ENCODE measurements at places on chromosomes 5 and 9.

- no peak for DNase-seq
These were observed 144.9 kb upstream of the CDH6 start for GRCh38 chr5:31048282-31049270.

DNA sequence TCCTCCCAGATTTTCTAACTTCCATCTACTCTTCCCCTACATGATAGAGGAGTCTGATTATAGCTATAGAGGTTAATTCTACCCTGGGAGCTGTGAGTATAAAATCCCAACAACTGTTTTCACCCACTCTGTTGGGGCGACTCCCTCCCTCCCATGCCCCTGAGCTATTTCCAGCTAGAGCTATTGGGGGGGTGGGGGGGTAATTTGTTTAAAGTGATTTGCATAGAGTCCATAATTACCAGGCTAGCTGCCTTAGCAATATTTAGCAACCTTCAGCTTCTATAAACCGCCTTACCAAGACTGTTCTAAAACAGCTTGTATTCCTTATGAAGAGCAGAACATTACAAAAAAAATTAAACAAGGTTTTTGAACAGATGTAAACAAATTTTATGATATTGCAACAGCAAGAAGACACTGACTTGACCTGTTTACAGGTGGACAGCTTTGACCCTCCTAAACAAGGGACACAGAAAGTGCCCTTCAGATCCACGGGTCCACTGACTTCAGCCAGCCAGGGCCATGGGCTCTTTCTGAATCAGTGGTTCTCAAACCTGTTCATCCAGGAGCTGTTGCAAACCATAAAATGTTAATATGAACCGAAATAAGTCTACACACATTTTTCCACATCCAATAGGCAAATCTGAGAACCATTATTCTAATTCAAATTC, 98.2 kb downstream of the OTULIN start:
- no peak for DNase-seq

DNA sequence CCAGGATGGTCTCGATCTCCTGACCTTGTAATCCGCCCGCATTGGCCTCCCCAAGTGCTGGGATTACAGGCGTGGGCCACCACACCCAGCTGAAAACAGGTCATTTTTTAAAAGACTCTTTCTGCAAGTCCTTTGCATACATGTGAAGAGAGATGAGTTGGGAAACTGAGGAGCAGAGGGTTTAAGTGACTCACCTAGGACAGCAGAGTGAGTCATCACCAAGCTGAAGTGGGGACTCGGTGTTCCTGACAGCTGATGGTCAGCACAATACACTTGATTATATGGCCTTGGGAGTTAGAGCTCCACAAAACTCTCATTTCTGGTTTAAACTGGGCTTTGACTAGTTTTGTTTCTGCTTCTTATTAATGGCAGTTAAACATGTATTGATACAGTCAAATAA, 38.1 kb upstream of the SSBP2 start:
- DNase-seq = no peak

DNA sequence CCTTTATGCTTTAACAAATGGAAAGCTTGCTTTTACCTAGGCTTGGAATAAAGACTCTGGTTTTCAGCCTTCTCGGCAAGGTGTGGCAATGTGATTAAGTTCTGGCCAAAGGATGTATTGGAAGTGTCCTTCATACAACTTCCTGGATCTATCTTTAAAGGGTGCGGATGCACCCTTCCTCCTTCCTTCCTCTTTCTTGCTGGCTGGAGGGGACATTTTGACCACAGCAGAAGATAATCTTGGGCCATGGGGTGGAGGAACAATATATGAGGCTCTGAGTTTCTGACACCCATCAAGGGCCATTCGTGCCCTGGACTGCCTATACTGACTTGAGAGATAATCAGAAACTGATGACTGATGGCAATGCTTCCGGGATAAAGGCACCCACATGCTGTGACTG, 145.7 kb downstream of the ACER2 start:
- no peak for DNase-seq

DNA sequence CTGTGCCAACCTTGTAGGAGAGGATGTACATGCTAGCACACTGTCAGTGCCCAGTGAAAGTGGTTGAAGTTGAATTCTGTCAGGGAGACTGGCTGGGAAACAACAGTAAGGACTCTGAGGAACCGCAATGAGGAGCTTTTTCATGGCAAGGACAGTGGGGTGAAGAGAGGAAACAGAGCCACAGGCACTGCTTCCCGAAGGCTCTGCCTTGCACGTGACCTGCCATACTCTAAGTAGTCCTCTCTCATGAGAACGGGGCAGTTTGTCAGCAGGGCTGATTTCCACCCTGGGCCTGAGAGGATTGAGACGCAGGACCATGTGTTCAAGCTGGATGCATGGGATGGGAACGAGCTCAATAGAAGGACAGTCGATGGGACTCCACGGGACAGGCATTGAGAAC, 106.6 kb upstream of the CTSL start:
- no peak for DNase-seq

Data from activated CD4-positive, alpha-beta T cell treated with anti-CD3 and anti-CD28 coated beads for 36 hours (primary cell).